ENCODE measurements at places on chromosomes 13 and 19.
A peak's percentile ranks its signal among the peaks of the same experiment; 100 is the strongest.

DNA sequence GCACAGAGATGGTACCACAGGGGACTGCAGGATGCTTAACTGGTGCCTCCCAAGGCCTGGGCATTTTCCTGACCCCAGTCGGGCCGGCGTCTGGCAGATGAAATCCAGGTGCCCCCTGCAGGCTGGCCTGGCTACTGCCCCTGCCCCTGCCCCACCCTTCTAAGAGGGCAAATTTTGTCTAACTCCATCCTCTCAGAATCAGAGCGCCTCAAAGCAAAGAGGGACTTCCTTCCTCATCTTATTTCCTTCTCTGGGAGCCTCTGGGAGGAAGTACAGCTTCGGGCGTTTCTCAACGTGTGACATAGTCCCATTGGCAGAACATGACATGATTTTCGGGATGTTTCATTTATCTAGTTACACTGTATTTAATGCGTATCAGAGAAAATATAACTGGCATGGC lies 2.7 kb downstream of the PRKACA start:
- peak; percentile 28 for DNase-seq

DNA sequence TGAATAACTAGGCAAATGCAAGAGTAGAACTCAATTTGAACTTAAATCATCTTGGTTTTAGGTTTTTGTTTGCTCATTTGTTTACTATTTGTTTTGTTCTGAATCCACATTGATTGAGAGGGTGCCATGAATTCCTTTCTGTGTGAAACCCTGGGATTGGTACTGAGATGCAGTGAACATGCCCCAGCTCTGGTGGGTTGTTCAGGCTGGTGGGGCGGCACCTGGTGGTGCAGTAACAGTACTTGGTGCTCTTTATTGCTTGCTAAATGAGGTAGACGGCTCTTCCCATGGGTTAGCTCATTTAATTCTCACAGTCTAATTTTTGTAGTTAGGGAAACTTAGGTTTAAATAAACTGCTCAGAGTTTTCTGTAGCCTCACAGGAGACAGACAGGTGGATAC lies 48.4 kb downstream of the WASF3 start:
- no peak for DNase-seq

GRCh38 chr19:8174706-8175105 lies 25.3 kb upstream of the FBN3 start:
- no peak for DNase-seq

DNA sequence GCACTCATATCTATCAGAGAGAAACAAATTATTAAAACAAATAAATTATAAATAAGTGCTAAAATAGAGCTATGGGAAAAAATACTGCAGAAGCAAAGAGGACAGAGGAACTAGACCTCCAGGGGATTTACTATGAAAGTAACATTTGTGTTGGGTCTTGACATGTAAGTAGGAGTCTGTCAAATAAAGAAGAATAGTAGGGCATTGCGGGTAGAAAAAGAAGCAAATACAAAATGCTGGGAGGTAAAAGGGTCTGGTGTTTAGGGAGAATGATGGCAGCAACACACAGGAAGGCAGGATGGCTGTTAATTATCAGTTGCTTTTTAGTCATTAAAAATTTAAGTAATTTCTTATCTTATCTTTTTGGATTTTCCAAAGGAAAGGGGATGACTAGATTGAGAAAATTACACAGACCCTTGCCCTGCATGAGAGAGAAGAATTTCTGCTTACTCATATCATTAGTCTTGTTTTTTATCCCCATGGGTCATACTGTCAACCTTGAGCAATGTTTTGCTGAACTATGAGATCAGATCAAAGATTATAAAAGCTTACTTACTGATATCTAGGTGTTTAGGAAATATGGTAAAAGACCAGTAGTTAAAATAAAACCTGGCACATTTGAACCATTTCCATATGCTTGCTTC lies 472.7 kb downstream of the DIAPH3 start:
- no peak for DNase-seq

- no peak for DNase-seq
These were observed 147.3 kb upstream of the GPC6 start for GRCh38 chr13:93079294-93079693.

DNA sequence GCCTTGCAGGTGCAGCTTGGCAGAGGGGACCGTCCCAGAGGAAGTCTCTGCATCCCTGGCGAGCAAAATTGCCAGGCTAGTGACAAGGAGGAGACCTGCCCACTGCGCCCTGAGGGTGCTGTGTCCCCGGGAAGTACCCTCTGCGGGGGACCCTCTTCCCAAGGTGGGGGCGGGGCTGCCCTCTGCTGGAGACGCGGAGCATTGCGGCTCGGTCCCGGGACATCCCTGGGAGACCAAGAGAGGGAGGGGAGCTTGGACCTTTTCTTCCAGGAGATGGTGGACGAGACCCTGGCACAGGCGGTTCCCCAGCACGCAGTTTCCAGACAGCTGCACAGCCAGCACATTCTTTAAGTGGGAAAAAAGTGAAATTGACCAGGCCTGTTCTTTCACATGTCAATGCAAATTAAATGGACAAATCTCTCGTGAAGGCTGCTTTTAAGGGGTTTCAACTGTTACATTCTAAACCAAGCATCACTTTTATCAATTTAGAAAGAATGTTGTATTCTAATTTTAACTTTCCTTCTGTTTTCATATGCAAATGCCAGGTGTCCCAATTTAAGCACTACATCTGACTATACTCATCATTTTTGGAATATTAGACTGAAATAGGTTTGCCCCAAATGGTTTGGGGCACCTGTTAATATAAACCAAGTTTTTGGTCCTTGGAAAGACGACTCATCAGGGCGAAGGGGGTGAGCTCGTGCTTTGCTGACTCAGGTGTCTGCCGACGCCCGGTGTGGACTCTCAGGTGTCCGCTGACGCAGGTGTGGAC lies 60.7 kb downstream of the MCF2L start:
- DNase-seq, result no peak
